ENCODE measurements at places on chromosomes 13 and 19.
A peak's percentile ranks its signal among the peaks of the same experiment; 100 is the strongest.

- DNase-seq, result no peak
These were observed 114.9 kb downstream of the PCCA start for GRCh38 chr13:100203696-100204367.

DNA sequence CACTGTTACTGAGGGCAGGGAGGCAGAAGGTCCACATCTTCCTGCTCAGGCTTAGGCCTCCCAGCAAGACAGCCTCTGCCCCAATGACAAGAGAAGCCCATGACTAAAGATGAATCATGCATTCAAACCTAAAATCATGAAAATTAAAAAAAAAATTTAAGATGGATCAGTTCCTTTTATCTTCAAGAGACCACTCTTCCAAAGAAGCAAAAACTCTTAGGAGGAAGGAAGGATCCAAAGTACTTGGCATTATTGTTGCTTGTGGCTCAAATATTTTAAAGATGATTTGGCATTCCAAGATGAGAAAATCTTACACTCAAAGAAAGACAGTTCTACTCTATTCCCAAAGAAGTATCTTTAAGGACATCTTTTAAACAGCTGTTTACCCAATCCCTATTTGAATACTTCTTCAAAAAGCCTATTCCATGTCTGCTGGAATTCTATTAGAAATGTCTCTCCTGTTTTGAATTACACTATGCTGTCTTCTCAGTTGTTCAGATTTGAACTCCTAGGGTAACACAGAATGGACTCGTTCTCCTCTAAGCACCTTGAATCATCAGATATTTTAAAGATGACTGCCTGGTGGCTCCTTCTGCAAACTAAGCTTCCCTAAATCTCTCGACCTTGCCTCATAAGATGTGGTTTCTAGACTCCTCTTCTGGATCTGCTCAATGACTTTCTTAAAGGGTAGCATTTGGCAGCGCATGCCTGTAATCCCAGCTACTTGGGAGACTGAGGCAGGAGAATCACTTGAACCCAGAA lies 7.0 kb downstream of the SERP2 start:
- no peak for DNase-seq

- DNase-seq, result peak; percentile 23
These were observed 2.2 kb downstream of the FLT1 start for GRCh38 chr13:28492569-28493367.

- no peak for DNase-seq
These were observed 19.8 kb downstream of the RBM26 start for GRCh38 chr13:79386125-79386826.

GRCh38 chr13:25988661-25989060 lies 63.2 kb downstream of the SHISA2 start:
- DNase-seq, result no peak

GRCh38 chr19:1847684-1848398 lies 442 bp downstream of the REXO1 start:
- DNase-seq, result no peak

- no peak for DNase-seq
These were observed 2.3 kb upstream of the C19orf84 start for GRCh38 chr19:51392701-51393100.

DNA sequence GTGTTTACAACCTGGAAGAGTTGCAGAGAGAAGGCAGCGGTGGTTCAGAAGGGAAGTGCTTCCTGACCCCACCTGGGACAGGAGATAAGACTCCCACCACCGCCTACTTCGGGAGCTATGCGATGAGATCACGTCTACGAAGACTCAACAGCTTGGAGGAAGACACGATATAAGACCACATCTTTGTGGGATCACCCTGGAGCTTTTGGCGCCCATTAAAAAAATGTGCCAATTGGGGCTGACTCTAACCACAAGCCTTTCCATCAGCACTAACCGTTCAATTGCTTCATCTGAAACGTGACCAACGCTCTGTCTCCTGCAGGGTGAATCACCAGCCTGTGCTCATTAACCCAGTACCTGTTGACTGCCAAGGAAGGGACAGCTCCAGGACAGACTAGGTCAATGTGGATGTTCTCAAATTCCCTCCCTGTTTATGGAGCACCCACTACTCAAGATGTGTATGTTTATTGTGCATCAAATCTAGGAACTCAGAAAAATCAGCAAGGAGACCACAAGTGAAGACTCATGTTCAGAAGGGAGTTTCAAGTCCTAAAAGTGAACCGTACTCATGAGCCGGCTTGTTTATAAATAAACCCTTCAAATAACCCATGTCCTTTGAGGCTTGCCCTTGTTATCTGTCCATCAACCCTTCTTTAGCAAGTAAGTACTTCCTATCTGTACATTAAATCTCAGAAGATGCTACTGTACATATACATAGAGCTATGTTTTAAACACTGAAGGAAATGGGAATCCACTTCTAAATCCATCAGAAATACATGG lies 67.5 kb downstream of the LATS2 start:
- DNase-seq, result no peak

- DNase-seq, result no peak
These were observed 258.2 kb upstream of the STARD13 start for GRCh38 chr13:33543631-33544265.

- no peak for DNase-seq
These were observed 536.5 kb downstream of the KCTD12 start for GRCh38 chr13:76349700-76350099.

GRCh38 chr13:107296804-107297203 lies 728.9 kb upstream of the ARGLU1 start:
- no peak for DNase-seq

DNA sequence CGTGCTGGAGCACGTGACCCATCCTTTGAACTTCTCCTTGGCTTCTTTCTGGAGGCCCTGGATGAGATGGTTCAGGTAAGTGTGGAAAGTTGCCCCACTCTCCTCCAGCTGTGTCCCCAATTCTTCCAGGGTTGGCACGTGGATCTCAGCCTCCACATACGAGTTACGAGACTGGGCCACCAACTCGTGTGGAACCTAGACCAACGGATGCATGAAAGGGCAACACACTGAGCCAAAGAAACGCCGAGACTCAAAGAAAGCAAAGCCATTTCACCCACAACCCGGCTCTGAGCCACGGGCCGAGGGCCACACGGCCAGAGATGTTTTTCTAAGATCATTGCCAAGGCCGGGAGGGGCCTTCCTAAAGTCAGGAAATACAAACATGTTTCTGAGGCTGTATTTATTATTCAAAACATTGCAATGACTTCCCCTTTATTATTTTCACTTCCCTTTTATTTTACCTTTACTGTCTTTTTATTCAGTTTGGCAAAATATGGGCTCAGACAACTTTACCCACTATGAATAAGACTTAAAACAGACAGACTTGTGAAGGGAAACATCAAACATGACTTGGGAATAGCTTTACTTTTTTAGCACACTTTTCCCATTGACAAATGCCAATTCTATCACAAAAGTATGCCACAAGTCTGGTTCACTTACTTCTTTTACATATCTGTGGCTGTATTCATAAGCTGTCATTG lies 94.6 kb downstream of the KL start:
- no peak for DNase-seq

DNA sequence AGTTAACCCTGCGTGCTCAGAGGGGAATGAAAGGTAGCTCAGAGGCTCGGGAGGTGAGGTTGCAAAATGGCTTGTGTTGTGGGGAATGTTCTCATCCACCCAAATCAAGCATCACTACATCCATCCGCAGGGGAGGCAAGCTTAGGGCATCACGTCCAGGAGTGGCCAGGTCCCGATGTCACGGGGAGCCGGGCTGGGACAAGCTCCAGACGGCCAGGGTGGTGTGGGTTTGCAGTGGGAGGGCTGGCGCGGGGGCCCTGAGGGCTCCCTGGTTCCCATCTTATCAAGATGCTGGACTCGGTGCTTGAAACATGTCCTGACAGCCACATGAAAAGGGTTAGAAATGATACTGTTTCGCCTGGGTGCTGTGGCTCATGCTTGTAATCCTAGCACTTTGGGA lies 25.8 kb downstream of the EPN1 start:
- DNase-seq, result no peak

GRCh38 chr19:18589380-18590272 lies 1.0 kb downstream of the REX1BD start:
- peak; percentile 46 for DNase-seq

GRCh38 chr13:50283017-50283416 lies 267.8 kb downstream of the KCNRG start:
- DNase-seq, result no peak

GRCh38 chr13:32022311-32022710 lies 9.3 kb upstream of the FRY start:
- no peak for DNase-seq

DNA sequence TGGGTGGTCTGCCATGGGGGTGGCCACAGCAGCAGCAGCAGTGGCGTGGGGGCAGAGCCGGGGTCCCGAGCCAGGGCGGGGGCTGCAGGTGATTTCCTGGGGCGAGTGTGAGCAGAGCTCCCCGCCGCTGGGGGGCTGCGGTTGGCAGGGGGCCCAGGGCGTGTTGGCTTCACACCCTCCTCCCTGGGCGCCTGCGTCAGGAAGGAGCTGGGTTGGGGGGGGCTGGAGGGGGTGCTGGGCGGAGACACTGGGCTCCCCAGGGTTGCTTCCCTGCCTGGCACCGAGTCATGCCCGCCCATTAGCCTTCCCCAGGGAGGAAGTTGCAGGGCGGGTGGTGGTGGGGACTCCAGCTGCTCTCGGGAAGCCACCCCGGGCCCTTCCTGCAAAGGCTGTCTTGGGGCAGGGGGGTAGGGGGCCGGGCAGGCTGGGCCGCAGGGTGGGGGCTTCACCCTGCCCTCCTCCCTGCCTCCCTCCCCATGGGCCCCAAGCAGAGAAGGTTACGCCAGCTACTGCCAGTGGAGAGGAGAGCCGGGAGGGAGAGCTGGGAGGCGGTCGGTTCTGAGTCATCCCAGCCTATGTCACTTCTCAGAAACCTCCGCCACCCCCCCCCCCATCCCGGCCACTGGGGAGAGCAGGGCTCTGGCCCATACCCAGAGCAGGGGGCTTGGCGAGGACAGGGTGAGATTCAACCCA lies 4.6 kb downstream of the MIDN start:
- peak; percentile 38 for DNase-seq

Data from activated T-cell treated with anti-CD3 and anti-CD28 coated beads for 4 hours (primary cell).